Right renal cortex interstitium (tissue), 3 donors: ENCODE measurements at places on chromosomes 3 and 15.

- no peak for DNase-seq
Observed at GRCh38 chr3:75235631-75236030, 428.5 kb upstream of the FRG2C start.

- DNase-seq = no peak
Observed at GRCh38 chr3:16589120-16589519, 16.1 kb downstream of the DAZL start.

GRCh38 chr3:33167716-33168336, 50.8 kb downstream of the SUSD5 start:
- no peak for DNase-seq

DNA sequence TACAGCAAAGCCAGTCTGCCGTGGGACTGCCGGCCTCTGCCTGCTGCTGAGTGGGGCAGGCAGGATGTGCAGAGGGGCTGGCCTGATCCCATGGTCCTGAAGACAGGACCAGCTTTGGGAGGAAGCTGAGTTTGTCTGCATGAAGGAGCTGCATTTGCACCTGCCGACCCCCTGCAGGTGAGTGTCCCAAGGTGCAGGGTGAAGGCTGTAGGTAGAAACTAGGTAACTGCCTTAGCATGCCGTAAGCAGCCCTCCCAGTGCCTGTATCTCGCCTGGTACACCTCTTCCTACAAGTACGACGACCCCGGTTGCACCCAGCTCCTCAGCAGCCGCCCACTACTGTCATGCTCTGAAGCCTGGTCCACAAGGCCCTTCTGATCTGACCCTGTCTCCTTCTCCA, 34.9 kb downstream of the AMOTL2 start:
- no peak for DNase-seq

DNA sequence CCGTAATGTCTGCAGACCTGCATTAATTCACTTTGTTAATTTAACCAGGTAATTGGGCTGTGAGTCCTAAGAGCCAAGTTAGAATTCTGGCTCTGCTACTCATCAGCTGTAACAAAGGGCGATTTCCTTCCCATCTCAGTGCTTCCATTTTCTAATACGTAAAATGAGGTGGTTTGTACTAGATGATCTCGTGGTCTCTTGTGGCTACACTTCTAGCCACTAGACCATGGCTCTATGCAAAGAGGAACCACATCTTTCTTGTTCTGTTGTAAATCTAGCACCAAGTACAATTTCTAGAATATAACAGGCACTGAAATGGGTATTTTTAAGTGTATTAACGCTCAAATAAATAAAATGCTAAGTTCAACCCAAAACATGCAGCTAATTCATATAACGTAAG, 174.4 kb upstream of the THBS1 start:
- DNase-seq = no peak

DNA sequence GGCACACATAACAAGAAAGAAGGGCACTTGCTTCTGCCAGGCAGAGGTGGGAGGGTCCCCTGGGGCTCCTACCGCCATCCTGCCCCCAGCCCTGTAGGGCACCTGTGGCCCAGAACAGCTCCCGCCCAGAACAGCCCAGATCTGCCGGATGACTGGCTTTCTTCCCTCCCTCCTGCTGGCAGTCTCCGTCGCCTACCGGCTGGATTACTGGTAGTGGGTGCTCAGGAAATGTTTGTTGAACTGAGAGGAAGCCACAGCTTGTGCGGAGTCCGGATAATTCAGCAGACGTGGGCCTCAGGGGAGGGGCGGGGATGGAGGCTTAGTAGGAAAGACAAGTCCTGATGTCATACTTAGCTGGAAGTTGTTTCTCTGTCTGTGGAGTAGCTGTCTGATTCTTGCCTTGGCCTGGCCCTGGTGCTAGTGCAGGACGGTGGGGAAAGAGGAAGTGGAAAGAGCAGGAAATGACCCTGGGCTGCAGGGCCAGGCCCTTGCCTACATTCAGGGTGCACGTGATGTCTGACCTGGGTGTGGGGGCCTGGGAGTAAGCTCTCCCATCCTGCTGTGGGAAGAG, 6.7 kb downstream of the CCDC9B start:
- DNase-seq = no peak

GRCh38 chr3:123353850-123354233, 95.0 kb downstream of the ADCY5 start:
- no peak for DNase-seq

DNA sequence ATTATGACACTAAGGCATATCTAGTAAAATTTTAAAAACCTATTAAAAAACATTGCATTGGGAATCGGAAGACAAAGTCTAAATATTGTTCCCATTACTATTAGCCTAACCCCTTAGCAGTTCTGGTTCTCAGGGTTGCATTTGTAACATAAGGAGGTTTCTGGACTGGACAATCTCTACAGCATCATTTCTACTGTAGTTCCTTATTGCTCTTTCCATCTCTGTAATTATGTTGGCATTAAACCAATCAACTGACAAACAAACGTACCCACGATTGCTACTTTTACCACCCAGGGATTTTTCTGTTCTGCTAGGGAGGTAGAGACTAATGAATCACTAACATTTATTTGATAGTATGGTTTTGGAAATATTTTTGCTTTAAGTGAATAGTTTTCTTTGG, 190.8 kb downstream of the CBLB start:
- DNase-seq = no peak

DNA sequence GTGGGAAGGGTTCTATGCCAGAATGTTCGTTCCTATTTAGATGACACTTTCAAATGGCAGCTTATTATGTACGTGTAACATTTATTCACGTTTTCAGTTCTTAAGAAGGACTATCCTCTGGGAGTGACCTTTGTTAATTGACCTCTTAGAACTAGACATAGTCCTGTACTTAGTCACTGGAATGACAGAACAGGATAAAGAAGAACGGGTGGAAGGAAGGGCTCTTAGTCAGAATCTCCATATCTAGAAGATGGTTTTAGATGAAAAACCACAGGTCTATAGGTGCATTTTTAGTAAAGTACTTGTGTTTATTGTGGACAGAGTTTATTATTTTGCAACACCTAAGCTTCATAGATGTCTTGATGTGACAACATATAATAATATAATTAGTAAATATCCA, 6.5 kb downstream of the METTL6 start:
- no peak for DNase-seq

- DNase-seq = no peak
Observed at GRCh38 chr15:48096813-48097212, 24.0 kb upstream of the SLC24A5 start.

DNA sequence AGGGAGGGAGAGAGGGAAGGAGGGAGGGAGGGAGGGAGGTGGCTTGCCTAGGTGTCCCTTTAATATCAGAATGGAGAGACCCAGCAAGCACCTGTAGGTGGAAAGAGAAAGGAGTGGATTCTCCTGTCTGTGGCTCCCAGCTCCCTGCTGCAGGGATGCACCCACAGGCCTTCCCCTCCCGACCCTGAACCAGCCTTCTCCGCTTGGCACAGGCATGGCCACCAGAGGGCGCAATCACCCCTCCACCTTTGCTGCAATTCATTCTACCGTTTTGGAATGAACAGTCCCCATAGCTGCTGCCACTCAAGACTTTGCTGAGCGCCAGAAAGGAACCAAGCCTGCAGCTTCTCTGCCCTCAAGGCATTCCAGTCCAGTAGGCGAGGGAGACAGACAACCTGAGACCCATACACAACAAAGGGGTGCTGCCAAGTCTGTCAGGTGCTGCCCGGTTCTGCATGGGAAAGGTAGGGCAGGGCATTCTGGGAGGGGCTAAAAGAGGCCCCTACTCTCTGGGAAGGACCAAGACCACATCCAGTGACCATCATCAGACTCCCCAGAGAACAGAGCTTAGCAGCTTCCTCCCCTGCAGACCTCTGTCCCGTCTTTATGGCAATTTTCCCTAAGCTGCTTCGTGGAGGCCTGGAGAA, 4.9 kb downstream of the TLR9 start:
- no peak for DNase-seq

- no peak for DNase-seq
Observed at GRCh38 chr15:70063261-70063925, 34.3 kb downstream of the TLE3 start.

- no peak for DNase-seq
Observed at GRCh38 chr15:68618394-68618793, 39.6 kb downstream of the CORO2B start.

GRCh38 chr3:64316971-64317370, 91.7 kb upstream of the PRICKLE2 start:
- DNase-seq = no peak

DNA sequence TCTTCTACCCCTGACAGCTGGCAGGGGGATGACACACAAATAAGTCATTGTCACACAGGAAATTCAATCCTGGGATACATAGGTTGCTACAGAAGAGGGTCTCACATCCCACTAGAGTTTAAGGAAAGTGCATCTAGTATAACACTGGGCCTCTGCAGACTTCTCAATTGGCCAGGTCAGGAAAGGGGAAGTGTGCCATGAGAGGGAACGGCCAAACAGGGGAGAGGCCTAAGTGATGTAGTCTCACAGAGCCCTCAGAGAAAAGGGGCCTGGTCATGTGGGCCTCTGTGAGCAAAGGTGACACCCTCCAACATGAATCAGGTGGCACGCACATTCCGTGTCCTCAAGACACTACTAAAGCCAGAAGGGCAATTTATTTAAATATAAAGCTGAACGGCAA, 11.2 kb downstream of the ZXDC start:
- no peak for DNase-seq

DNA sequence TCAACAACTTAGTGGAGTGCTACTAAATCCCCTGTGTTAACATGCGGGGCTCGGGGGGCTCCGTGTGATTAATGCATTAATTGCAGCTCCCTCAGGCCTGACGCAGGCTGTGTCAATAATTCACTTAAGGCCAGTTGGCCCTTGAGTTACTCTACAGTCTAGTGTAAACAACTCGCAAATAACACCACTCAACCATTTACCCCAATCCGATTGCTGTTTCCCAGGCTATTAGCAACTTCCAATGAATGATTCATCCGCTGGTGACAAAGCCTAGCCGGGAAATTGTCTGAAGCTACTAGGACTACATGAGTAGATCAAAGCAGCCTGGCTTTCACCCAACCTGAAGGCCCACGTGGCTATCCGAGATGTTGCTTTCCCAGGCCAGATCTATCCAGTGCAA, 121.3 kb upstream of the SOX14 start:
- DNase-seq = no peak

GRCh38 chr15:31457161-31457560, 130.5 kb downstream of the KLF13 start:
- DNase-seq = no peak

GRCh38 chr15:35064576-35065190, 20.4 kb downstream of the NANOGP8 start:
- no peak for DNase-seq

DNA sequence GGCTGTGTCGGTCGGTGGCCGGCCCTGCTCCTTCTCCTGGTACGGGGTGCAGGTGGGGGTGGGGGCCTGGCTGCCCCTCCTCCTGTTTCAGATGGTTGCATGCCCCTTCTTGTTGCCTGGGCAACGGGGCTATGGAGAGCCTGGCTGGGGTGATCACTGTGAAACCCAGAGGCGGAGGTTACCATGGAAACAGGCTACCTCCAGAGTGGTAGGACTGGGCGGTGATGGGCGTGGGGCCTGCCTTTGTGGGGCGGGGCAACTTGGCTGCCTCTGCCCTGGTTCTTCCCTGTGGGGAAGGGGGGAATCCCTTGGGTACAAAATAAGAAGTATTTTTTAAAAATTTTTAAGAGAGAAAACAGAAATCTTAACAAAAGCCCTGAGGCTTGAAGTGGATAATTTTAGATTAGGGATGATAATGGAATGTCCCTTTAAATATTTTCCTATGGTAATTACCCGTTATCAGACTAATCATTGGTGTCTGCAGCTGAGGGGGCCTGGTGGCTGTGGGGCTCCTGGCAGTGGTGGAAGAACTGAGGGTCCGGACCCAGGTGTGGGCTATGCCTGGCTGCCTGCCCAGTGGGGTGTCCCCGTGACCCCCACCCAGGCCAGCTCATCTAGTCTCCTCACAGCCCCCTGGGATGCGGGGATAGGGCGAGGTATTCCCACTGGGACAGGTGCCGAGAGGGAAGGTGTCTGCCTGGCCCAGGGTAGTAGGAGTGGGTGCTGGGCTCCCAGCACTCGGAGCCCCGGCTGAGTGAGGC, 32.5 kb downstream of the PLXNA1 start:
- no peak for DNase-seq

DNA sequence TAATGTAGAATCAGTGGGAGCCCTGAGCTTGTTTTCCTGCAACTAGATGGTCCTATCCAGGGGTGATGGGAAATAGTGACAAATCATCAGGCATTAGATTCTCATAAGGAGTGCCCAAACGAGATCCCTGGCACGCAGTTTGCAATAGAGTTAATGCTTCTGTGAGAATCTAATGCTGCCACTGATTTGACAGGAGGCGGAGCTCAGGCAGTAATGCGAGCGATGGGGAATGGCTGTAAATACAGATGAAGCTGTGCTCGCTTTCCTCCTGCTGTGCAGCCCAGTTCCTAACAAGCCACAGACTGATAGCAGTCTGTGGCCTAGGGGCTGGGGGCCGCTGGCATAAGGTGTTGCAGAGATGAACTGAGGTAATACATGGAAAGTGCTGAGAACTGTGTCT, 28.3 kb upstream of the TMEM42 start:
- DNase-seq = no peak

DNA sequence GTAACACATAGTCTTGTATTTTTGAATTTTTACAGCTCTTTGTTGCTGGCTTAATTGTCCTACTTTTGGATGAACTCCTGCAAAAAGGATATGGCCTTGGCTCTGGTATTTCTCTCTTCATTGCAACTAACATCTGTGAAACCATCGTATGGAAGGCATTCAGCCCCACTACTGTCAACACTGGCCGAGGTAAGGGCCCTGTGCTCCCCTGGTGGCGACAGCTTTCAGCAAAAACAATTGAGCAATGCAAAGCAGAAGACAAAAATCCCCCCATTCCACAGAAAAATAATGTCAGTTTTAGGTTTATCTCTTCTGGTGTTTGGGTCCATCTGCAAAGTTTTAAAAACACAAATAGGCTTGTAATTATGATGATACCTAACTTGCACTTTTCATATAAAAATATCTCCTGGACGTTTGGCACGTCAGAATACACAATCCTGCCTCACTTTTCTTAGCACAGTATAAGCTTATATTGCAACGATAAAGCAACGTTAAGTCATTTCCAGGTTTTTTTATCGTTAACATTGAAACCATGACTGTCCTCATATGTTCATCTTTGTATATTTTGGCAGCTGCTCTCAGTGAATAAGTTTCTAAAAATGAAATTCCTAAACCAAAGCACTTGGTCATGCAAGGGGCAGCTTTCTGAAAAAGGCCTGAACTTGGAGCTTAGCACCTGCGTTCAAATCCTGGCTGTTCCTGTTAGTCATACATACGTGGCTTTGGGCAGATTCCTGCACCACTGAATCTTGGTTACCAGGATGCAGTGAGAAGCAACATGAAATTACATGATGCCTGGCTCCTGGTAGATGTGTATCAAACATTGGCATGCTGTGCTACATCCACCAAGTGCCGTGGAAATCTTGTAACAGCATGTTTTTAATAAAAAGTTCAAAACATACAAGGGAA, 8.5 kb downstream of the SEC61A1 start:
- no peak for DNase-seq
